ENCODE measurements at places on chromosomes 12 and 14.

GRCh38 chr12:97968641-97969197 is 506.1 kb downstream of the RMST start:
- no peak for DNase-seq

DNA sequence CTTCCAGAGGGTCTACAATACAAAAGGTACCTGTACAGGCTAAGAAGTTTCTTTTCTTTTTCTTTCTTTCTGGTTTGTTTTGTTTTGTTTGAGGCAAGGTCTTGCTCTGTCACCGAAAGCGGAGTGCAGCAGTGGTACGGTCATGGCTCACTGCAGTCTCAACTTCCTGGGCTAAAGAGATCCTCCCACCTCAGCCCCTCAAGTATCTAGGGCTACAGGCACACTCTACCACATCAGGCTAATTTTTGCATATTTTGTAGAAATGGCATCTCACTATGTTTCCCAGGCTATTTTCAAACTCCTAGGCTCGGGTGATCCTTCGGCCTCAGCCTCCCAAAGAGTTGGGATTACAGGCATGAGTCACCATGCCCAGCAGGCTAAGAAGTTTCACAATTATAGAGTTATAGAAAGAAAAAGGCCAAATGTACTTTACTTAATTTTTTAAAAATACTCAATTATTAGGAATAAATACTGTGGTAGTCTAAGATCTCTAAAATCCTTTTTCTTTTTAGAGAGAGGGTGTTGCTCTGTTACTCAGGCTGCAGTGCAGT is 3.0 kb upstream of the PIGH start:
- no peak for DNase-seq

GRCh38 chr12:103834942-103835341 is 6.1 kb downstream of the NT5DC3 start:
- no peak for DNase-seq

- DNase-seq = no peak
Measured at GRCh38 chr12:80935111-80935510, 2.6 kb downstream of the LIN7A start.
